ENCODE measurements at places on chromosomes 7 and 10. TPM values are rescaled to one million over a fixed set of nuclear protein-coding genes. Genes with fewer than 3 reads are reported as not detected.

DNA sequence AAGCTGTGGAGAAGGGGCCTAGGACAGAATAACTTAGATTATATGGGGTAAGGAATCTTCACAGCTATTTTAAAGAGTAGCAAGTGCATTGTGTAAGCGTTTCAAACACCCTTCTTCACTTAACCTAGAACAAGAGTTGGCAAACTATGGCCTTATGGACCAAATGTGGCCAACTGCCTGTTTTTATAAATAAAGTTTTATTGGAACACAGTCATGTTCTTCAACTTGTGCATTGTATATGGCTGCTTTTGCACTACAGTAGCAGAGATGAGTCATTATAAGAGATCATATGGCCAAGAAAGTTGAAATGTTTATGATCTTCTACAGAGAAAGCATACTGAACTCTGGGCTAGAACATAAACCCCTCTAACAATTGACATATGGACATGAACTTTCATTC lies 187.8 kb downstream of the ETV1 start:
- no peaks in the 10 kb centered on the region for H3K4me1 ChIP-seq
- no peak for DNase-seq
- H3K27ac ChIP-seq, result no peak overlapping the region
- no peaks in the 10 kb centered on the region for H3K36me3 ChIP-seq
- no peaks in the 10 kb centered on the region for H3K27me3 ChIP-seq

GRCh38 chr10:60576130-60577069 lies 186.7 kb upstream of the ANK3 start:
- no peak overlapping the region for H3K27ac ChIP-seq
- no peak overlapping the region for H3K4me3 ChIP-seq
- no peaks in the 10 kb centered on the region for H3K4me1 ChIP-seq
- DNase-seq, result no peak

GRCh38 chr7:39633563-39634477 lies 10.4 kb downstream of the RALA start:
- no peak overlapping the region for H3K4me3 ChIP-seq
- DNase-seq, result no peak
- no peak overlapping the region for H3K27ac ChIP-seq
- H3K36me3 ChIP-seq, result peaks cover 4% of the 10 kb centered on the region
- H3K27me3 ChIP-seq, result no peaks in the 10 kb centered on the region

DNA sequence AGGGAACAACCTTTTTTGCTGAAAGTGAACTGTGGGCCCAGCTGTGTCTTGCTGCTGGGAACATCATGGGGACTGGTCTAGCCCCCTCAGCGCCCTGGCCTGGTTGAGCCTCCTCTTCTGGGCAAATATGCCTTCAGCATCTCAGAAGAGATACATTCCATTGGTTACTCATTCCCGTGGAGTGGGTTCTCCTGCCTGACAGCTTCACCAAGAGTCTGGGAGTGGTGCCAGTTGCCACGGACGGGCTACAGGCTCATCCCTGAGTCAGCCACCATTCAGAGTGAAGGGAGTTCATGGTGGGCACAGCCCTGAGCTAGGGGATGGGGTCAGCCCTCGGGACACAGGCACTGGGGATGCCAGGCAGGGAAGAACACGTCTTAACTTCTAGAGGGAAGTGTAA lies 81.9 kb downstream of the RAMP3 start:
- H3K4me3 ChIP-seq, result no peak overlapping the region
- no peak overlapping the region for H3K27ac ChIP-seq
- H3K36me3 ChIP-seq, result no peaks in the 10 kb centered on the region
- no peaks in the 10 kb centered on the region for H3K27me3 ChIP-seq

DNA sequence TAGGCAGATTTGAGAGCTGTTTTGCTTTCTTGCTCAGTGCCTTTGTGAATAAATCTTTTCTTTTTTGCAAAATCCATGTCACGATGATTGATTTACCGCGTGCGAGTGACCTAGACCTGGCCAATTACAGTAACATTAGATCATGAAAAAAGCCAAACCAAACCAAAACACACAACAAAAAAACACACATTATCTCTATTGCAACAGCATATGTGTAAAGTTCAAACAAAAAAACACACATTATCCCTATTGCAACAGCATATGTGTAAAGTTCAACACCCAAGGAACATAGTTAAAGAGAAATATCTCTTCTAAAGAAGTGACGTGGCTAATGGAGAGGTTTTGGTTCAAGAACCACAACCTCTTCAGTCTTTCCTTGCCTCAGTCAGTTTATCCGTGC lies 342.6 kb upstream of the NRG3 start:
- H3K27me3 ChIP-seq, result no peaks in the 10 kb centered on the region
- H3K36me3 ChIP-seq, result no peaks in the 10 kb centered on the region
- no peak overlapping the region for H3K4me3 ChIP-seq
- DNase-seq, result no peak
- H3K27ac ChIP-seq, result no peak overlapping the region

DNA sequence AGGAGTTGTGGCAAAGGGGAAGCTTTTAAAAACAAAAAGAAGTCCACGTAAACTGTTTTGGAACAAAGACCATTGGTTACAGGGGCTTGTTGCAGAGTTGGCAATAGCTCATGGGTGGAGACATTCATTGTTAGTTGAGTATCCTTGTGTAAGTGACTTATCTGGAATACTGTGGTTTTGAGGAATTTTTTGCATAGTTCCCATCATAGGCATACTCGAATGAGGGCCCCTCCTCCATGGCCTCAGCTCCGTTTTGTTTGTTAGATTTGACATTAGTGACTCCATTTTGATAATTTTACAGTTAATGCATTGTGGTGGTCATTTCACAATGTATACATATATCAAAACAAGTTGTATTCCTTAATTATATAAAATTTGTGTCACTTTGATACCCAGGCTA lies 12.8 kb upstream of the SMKR1 start:
- DNase-seq, result no peak
- H3K27me3 ChIP-seq, result no peaks in the 10 kb centered on the region
- H3K27ac ChIP-seq, result no peak overlapping the region
- no peaks in the 10 kb centered on the region for H3K36me3 ChIP-seq

- H3K36me3 ChIP-seq, result no peaks in the 10 kb centered on the region
- H3K4me1 ChIP-seq, result no peaks in the 10 kb centered on the region
- no peak overlapping the region for H3K27ac ChIP-seq
- no peak overlapping the region for H3K4me3 ChIP-seq
- peak; percentile 3 for DNase-seq
Observed at GRCh38 chr7:8982338-8982992, 549.1 kb downstream of the NXPH1 start.

DNA sequence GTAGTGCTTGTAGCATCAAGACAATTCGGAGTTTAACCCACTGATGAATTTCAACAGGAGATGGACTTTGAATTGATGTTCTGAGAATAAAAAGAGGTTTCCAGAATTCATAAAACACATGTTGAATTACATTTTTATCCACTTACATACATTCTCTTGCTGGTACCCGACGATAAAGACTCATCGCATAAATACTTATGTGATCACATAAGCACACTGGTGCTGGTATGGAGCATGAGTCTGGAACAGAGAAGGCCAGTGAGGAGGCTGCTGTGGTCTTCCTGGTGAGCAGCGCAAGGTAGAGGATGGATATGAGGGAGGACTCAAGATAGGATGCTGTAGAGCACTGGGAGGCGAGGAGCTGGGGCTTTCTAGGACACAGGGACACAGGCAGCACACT lies 109.0 kb downstream of the RNF216 start:
- no peak overlapping the region for H3K4me3 ChIP-seq
- no peak for DNase-seq
- H3K27me3 ChIP-seq, result no peaks in the 10 kb centered on the region
- no peak overlapping the region for H3K27ac ChIP-seq
- H3K36me3 ChIP-seq, result peaks cover 8% of the 10 kb centered on the region

UTF1 gene
- polyA plus RNA-seq, result not detected

UCMA gene
- polyA plus RNA-seq, result 0.41 TPM

DNA sequence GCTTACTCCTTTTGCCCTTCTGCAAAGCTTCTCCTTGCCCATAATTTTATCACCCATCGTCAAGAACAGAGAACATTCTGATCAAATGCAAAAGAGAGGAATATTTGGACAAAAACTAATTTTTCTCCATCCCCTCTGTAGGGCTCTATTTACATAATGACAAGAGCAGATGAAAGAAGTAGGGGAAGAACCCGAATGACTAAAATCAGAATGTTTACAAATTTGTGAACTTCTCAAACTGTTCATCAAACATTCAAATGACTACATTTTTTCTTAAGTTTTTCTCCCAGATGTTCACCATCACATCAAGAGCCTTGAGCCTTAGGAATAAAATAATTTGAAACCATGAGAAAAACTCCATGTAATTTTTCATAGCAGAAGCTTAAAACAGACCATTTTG lies 119.4 kb downstream of the DGKI start:
- no peaks in the 10 kb centered on the region for H3K27me3 ChIP-seq
- no peaks in the 10 kb centered on the region for H3K4me1 ChIP-seq
- no peak overlapping the region for H3K4me3 ChIP-seq
- H3K27ac ChIP-seq, result no peak overlapping the region
- DNase-seq, result no peak

PCGF6 gene
- 11.3 TPM for polyA plus RNA-seq

- no peaks in the 10 kb centered on the region for H3K27me3 ChIP-seq
- H3K4me1 ChIP-seq, result peaks cover 4% of the 10 kb centered on the region
- no peak overlapping the region for H3K27ac ChIP-seq
- DNase-seq, result no peak
Observed at GRCh38 chr7:43618073-43618472, 35.2 kb downstream of the STK17A start.

AP1S1 gene
- polyA plus RNA-seq, result 88.8 TPM

DNA sequence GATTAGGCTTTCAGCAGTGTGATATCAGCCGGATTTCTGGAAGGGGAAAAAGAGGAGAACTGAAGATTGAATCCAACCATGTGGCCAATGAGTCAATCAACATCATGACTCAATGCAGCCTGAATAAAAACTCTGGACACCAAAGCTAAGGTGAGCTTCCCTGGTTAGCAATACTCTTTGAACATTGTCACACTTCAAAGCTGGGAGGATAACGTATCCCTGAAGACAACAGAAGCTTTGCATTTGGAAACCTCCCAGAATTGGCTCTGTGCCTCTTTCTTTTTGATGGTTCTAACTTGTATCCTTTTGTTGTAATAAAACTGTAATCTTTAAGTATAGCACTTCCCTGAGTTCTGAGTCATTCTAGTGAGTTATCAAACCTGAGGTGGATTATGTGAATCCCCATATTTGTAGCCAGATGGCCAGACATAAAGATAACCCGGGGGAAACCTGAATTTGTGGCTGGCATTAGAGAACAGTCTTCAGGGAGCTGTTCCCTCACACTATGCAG lies 284.4 kb downstream of the IPMK start:
- no peaks in the 10 kb centered on the region for H3K4me1 ChIP-seq
- H3K27me3 ChIP-seq, result no peaks in the 10 kb centered on the region
- H3K27ac ChIP-seq, result no peak overlapping the region
- no peaks in the 10 kb centered on the region for H3K36me3 ChIP-seq
- no peak for DNase-seq
- H3K4me3 ChIP-seq, result no peak overlapping the region

ANKRD61 gene
- 0.74 TPM for polyA plus RNA-seq

GRCh38 chr7:77413861-77414424 lies 2.2 kb downstream of the GSAP start:
- DNase-seq, result no peak
- H3K27ac ChIP-seq, result no peak overlapping the region
- no peaks in the 10 kb centered on the region for H3K36me3 ChIP-seq
- H3K4me3 ChIP-seq, result no peak overlapping the region
- peaks cover 4% of the 10 kb centered on the region for H3K4me1 ChIP-seq

TBC1D12 gene
- polyA plus RNA-seq, result 39.8 TPM

AGR3 gene
- polyA plus RNA-seq, result 1.6 TPM

- DNase-seq, result no peak
- no peaks in the 10 kb centered on the region for H3K4me1 ChIP-seq
- no peaks in the 10 kb centered on the region for H3K27me3 ChIP-seq
- peaks cover 3% of the 10 kb centered on the region for H3K36me3 ChIP-seq
- H3K4me3 ChIP-seq, result no peak overlapping the region
Observed at GRCh38 chr10:92530421-92530820, 43.5 kb downstream of the IDE start.

OSBPL3 gene
- 5.4 TPM for polyA plus RNA-seq

EN2 gene
- polyA plus RNA-seq, result 0.22 TPM

H2BK1 gene
- not detected for polyA plus RNA-seq

DNA sequence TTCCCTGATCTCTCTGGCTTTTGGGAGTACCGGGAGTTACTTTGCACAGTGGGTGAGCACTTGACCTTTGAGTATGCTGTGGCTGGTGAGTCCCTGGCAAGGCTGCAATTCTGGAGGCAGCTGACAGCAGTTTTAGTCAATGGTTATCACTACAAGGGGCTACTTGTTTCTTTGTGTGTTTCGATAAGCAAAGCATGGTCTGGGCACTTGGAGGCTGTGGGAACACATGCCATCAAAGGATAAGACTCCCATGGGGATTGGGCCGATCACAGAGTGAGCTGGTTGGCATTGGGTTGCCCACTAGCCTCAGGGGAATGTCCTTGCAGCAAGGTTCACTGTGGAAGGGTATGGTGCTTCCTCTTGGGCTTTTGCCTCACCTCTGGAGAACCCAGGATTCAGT lies 208.2 kb downstream of the SNX13 start:
- H3K4me1 ChIP-seq, result no peaks in the 10 kb centered on the region
- no peaks in the 10 kb centered on the region for H3K36me3 ChIP-seq
- no peak overlapping the region for H3K27ac ChIP-seq
- no peaks in the 10 kb centered on the region for H3K27me3 ChIP-seq
- no peak overlapping the region for H3K4me3 ChIP-seq
- DNase-seq, result no peak

PVRIG gene
- 11.6 TPM for polyA plus RNA-seq

DNA sequence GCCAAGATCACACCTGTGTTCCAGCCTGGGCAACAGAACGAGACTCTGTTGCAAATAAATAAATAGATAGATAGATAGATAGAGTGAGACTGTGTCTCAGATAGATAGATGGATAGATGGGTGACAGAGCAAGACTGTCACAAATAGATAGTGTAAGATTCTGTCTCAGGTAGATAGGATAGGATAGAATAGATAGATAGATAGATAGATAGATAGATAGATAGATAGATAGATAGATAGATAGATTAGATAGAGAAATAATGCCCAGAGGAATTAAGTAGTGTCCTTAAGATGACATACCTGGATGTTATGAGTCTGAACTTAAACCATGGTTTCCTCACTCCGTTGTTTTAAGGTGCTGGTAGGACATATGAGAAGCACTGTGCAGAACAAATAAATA lies 8.0 kb downstream of the PLEKHA8 start:
- no peaks in the 10 kb centered on the region for H3K27me3 ChIP-seq
- DNase-seq, result no peak
- H3K27ac ChIP-seq, result no peak overlapping the region
- no peak overlapping the region for H3K4me3 ChIP-seq
